Fibroblast of skin of right biceps (primary cell): ENCODE measurements at places on chromosomes 5 and 9.

- no peak for DNase-seq
These were observed 26.0 kb upstream of the PCAT7 start for GRCh38 chr9:94528886-94529285.

GRCh38 chr5:80195837-80196400 lies 59.9 kb downstream of the SERINC5 start:
- no peak for DNase-seq

DNA sequence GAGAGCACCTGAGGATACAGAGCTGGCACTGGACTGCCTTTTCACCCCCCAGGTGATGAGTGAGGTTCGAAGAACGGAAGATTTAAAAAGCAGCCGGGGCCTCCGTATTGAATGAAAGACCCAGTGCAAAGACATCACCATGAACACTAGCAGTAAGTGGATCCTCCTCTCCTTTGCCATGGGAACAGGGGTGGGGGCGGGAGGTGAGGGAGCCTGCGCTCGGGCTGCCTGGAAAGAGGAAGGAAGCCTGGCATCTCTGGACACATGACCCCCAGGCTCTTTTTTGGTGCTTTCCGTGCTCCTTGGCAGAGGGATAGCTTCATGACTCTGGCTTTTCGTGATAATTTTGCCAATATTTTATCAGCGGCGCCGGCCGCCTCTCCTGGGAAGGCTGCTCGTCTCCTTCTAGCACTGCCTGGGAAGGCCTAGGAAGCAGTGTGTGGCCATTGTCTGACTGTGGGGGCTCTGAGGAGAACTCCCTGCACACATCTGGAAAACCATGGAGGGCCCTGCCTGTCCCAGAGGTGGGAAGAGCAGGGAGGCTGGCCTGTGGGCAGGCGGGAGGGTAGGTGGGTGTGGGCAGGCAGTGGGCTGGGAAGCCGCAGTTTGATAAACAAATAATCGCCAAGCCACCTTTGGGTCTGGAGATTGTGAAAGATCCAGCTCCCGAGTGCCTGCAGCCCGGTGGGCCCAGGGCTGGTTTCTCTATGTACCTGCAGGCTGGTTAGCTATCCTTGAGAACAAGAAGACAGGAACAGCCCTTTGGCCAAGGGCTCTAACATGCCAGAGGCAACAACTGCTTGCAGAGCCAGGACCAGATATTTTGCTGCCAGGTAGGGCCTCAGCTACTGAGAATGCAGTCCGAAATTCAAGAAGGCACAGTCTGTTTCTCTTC lies 911 bp downstream of the ABLIM3 start:
- no peak for DNase-seq

- DNase-seq: peak; percentile 36
These were observed 25.8 kb downstream of the FPGS start for GRCh38 chr9:127828262-127829031.

- no peak for DNase-seq
These were observed 17.8 kb upstream of the DPM2 start for GRCh38 chr9:127955294-127956015.

- DNase-seq: no peak
These were observed 71.4 kb downstream of the SERINC5 start for GRCh38 chr5:80184235-80185023.

GRCh38 chr9:121672986-121673385 lies 21.6 kb downstream of the DAB2IP start:
- no peak for DNase-seq

GRCh38 chr5:141881886-141882285 lies 3.7 kb upstream of the PCDH1 start:
- no peak for DNase-seq
